Activated T-cell treated with anti-CD3 and anti-CD28 coated beads, Interleukin-2, amount 50 U/mL, for 4 hours (primary cell): ENCODE measurements at places on chromosomes 2 and 18.

DNA sequence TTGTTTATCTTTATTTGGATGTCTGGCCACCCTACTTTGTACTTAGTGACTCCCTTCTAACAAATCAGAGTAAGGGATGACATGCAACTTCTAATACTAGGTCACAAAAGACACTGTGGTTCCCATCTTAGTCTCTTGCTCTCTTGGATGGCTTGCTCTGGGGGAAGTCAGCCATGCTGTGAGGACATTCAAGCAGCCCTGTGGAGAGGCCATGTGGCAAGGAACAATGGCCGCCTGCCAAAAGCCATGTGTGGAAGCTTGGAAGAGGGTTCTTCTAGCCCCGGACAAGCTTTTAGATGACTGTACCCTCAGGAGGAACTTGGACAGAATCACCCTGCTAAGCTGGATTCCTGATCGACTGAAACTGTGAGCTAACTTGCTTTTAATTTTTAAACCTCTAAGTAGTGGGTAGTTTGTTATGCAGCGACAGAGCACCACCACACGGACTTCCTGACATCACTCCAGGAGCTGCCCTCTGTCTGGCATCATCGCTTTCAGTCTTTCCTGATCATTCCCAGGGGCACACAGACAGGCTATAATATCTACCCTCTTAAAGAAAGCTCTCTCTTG is 116.8 kb upstream of the ODC1 start:
- no peak for DNase-seq

DNA sequence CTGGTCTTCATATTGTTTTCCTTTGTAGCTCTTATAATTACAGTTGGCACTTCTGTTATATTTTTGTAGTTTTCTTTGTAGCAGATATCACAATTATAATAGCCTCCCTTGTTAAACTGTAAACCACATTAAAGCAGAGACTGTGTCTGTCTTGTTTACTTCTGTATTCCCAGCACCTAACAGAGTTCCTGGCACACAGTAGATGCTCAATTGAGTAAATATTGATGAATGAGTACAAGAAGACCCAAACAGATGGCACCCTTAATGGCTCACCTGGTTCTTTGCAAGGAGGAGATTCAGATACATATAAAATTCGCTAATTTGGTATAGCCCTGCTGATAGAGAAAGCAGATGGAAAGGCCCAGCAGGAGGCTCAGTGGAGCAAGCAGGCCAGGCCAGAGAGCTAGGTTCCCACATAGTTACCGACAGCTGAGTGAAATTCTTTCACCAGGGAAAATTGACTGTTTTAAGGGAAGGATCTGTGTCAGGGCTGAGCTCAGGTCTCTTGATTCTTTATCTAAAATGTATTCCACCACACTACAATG is 120.1 kb downstream of the NUP35 start:
- no peak for DNase-seq

DNA sequence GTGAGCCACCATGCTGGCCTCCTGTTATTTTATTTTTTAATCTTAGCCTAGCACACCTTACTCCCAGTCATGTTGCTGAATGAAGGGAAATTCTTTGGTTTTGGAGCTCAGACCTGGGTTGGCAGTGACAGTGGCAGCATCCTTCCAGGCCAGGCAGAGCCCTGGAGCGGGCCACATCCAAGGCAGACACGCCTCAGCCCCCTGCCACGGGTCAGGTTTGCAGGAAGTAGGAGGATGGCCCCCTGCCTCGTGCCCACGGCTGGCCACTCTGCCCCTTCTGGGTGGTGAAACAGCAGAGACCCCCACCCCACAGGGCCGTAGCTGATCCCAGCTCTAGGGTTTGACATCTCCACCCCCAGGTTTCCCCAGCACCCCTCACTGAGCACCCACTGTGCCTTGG is 11.7 kb downstream of the EFHD1 start:
- DNase-seq = no peak

- no peak for DNase-seq
Observed at GRCh38 chr2:240141736-240142135, 1.3 kb upstream of the OTOS start.

GRCh38 chr2:108449410-108450130 is 564 bp downstream of the GCC2 start:
- DNase-seq = no peak

GRCh38 chr18:24976502-24976901 is 375.5 kb downstream of the ZNF521 start:
- no peak for DNase-seq

DNA sequence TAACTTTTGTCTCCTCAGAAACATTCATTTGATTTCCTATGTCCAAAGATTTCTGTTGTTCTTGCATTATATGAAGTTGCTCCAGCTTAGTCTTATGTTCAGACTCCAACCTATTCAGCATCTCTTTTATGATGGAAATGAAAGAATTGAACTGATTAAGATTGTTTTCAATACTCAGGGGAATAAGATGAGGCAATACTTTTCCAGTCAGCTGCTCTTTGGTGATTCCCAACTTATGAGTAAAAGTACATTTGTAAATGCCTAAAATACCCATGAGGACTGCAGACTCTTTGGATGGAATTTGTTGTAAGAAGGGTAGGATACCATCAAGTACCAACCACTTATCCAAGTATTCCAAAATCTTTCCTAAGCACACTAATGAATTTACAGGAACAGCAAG is 39.8 kb downstream of the TRAK2 start:
- DNase-seq = no peak

GRCh38 chr2:55111230-55111569 is 60.9 kb upstream of the RTN4 start:
- no peak for DNase-seq

- no peak for DNase-seq
Observed at GRCh38 chr2:166485558-166486178, 8.4 kb downstream of the SCN7A start.

- DNase-seq = no peak
Observed at GRCh38 chr2:138504546-138505235, 3.1 kb downstream of the SPOPL start.

- no peak for DNase-seq
Observed at GRCh38 chr18:63099091-63099840, 220.3 kb downstream of the BCL2 start.

DNA sequence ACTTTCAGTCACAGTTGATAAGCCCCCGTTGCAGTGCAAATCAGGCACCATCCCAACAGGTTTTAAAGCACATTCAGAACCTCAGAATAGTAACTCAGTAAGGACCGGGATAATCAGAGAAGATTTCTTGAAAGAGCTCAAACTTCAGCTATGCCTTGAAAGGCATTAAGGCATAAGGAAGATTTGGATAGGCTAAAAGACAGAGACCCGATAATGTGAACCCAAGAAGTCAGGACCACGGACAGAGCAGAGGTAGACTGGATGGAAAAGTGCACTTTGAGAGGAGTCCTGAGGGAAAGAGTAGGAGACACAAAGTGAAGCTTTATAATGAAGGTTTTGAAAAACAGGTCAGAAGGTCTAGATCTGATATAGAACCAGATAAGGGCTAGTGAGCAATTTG is 36.9 kb upstream of the KLF7 start:
- no peak for DNase-seq

DNA sequence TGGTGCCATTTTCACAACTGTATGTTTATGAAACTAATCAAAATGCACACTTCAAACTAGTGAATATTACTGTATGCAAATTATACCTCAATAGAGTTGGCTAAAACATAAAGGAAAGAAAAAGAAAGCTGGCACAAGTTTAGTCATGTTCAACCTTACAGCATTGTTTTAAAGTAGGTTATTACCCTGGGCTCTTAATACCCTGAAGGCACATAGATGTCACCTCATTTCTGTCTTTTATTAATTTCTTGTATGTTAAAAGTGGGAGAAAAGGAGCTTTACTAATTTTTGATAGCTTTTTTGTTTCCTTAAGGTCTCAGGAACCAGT is 32.7 kb downstream of the TMEM131 start:
- no peak for DNase-seq

DNA sequence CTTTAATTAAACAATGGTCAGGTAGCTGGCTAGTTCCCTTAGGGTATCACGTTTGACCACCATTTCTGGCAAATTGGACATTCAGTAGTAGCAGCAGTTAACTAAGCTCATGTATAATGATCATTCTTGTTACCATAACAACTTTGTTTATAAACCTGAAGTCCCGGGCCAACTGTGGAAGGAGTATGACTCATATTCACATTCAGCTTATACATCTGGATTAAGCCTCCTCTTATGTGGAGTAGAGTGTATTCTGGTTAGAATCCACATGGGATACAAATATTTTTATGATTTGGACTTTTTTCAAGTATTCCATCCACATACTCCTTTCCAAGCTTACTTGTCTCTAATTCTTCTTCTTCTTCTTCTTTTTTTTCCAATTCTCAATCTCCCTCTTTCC is 70.3 kb upstream of the ZSWIM2 start:
- no peak for DNase-seq

DNA sequence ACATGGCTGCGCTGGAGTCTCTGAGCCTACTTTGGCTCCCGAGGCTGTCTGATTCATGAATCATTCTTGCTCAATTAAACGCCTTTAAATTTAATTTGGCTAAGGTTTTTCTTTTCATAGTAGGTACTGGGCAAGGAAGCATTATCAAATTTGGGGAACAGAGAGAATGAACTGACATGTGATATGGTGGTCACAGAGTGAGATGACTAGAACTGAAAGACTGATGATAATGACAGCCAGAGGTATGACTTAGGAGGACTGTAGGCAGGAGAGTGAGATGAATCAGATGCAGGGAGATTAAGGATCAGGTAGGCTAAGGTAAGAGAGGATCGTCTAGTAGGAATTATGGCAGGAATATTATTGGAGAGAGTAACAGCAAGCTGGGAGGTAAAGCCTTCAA is 40.9 kb upstream of the ST8SIA3 start:
- DNase-seq = no peak

DNA sequence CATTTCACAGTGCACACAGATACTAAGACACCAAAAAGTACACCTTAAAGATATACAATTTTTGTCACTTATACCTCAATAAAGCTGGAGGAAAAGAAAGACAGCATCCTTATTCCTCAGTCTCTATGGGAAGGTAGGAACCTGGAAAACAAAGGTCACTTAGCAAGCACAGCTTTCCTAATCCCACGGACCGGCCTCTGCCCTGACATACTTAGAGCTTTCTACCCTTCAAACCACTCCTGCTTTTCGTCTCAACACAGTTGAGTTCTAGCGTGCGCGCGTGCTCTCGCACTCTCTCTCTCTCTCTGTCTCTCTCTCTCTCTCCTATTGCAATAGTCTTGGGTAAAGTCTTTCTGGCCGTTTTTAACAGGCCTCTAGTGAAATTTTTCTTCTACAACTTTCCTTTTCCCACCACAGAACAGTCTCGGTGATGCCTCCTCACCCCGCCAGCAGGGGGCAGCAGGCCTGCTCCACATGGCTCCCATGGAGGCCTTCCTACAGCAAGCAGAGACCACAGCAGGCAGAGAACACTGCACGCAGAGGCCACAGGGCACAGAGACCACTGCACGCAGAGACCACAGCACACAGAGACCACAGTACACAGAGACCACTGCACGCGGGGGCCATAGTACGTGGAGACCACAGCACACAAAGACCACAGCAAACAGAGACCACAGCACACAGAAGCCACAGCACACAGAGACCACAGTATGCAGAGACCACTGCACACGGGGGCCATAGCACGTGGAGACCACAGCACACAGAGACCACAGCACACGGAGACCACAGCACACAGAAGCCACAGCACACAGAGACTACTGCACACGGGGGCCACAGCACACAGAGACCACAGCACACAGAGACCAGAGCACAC is 106.9 kb downstream of the FBXO15 start:
- peak; percentile 54 for DNase-seq

DNA sequence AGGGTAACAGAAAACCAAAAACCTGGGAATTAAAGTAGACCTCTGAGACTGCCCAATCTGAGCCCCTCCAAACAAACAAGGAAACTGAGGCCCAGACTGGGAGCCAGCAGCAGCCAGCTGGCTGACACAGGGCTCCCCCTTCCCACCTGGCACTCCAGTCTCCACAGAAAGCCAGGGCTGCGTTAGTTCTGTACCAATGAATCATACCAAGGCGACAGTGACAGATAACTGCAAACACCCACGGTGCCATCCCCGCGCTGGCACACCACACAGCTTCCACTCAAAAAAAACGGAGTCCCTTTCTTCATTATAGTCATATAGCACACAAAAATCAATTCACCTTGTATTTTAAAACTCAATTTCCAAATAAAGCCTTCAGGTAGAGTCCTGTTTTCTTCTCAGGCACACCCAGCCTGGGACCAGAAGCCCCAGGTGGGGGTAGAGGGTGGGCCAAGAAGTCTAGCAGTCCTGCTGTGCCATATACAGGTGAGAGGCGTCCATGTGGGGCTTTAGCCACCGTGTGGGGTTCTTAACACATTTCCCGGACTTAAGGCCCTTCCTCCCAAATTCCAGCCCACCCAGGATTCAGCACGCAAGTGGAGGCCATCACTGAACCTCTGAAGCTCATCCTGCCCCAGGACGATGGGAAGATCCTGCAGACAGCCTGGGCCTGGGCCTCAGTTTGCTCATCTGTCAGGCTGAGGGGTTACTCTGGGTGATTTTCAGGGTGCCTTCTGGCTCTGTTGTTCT is 1.2 kb downstream of the PER2 start:
- no peak for DNase-seq

GRCh38 chr18:70411307-70411706 is 122.5 kb downstream of the SOCS6 start:
- DNase-seq = no peak

- no peak for DNase-seq
Observed at GRCh38 chr2:20421988-20422370, 24.9 kb upstream of the RHOB start.

DNA sequence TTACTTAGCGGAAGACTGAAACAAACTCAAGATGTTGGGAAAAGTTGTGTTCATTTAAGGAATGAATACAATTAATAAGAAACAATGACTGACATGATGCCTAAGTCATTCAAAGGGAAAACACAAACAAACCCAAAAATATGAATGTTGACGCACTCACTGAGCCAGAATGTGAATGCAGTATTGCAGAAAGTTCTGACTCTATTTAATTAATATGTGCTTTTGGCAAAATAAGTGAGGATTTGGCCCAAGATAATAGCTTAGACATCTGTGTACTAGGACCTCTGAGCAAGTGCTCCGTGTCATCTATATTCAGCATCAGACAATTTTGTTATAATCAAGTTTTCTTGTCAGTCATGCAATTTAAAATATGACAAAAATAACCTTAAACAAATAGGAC is 1138.8 kb upstream of the NXPH2 start:
- no peak for DNase-seq

- no peak for DNase-seq
Observed at GRCh38 chr2:104033399-104033798, 820.5 kb upstream of the POU3F3 start.

GRCh38 chr2:204109681-204110080 is 173.1 kb downstream of the ICOS start:
- no peak for DNase-seq

DNA sequence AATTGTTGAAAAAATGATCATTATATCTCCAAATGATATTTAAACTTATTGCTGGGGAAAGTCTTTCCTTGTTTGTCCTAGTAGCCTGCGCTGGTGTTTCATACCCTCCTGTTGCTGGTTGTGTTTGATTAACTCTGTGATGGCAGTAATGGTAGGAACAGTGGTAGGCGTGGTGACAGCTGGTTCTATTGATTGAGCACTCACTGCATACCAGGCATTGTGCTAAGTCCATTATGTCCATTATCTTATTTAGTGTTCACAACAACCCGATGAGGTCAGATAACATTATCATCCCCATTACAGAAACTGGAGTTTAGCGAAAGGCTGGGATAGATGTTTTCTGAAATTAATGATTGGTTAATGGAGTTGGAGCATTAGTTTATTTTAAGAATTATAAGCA is 77.8 kb upstream of the STON1 start:
- DNase-seq = no peak

- no peak for DNase-seq
Observed at GRCh38 chr18:63138436-63139340, 180.9 kb downstream of the BCL2 start.

- DNase-seq = no peak
Observed at GRCh38 chr2:20304411-20304810, 46.2 kb downstream of the PUM2 start.
